ENCODE measurements at places on chromosomes 4 and X.

GRCh38 chr4:6480534-6481088 is 8.2 kb upstream of the PPP2R2C start:
- no peak for DNase-seq

GRCh38 chr4:57071326-57071725 is 38.9 kb downstream of the IGFBP7 start:
- no peak for DNase-seq

DNA sequence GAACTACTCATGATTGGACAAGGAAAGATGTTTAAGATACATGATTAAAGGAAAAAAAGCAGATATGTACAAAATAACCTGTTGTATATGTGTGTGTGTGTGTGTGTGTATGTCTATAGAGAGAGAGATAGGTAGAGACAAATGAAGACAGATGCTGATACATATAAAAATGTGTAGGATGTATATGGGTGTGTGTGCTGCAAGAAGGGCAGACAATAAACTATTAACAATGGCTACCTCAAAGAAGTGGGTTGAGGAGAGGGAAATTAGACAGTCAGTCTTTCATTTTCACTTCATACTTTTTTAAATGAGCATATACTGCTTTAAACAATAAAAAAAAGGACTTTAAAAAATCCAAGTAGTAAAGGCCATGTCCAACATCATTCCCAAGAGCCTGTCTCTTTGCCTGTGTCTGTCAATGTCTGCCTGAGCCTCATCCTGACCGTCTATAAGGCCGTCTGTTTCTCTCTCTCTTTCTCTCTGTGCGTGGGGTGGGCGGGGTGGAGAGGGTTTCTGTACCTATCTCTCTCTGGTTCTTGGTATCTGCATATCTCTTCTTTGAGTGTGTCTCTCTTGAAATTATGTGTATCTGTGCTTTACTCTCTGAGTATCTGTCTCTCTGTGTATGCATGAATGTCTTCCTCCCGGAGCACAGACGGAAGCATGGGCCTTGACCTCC is 62.8 kb downstream of the LRBA start:
- no peak for DNase-seq

GRCh38 chr4:70637239-70637913 is 8.8 kb downstream of the ENAM start:
- DNase-seq: no peak

DNA sequence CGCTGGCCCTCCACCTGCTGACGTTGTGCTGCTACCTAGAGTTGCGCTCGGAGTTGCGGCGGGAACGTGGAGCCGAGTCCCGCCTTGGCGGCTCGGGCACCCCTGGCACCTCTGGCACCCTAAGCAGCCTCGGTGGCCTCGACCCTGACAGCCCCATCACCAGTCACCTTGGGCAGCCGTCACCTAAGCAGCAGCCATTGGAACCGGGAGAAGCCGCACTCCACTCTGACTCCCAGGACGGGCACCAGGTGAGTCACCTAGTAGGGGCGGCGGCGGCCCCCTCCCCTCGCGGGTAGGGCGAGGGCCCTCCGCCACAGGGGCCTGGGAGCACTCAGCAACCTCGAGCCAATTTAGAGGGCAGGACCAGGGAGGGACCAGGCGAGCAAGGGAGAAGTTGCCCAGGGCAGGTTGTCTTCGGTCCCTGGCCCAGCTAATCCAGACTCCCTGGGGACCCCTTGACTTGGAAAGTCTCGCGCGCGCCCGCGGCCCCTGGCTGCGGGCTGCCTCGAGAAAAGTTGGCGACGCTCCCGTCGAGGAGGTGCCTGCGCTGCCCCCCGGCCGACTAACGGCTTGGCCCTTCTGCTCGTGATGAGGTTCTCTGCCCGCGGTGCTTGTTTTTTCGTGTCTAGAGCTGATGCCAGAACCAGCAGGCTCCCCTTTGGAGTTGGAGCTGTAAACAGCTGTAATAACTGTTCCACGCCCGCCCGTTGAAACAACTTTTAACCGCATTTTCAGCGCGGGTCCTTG is 717 bp downstream of the EDA start:
- DNase-seq: no peak
